ENCODE measurements at places on chromosomes 11 and 22.

DNA sequence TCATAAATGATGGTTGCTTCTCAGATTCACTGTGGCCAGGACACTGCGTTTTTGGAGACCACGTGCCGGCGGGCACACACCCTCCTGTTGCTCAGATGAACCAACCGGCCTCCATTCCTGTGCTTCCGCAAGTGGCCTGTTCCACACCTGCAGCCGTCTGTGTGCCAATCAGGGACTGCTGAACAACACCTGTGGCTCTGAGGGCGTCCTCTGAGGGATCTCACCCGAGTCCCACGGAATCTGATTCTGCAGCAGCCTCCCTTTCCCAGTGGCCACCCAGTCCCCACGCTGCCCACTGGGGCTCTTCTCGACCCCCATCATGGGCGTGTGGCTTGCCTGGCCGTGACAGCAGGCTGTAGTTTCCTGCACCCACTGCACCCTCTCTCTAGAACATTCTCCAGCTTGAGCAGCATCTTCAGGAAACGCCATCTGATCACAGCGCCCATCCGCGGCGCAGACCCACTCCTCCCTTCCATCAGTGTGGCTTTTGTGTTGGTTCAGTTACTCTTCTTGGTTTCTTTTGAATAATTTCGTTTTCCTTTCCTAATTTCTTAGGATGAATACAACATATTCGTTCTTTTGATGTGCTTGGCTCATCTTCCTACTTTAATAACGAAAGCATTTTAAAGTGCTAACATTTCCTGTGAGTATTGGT, 100.3 kb upstream of the SLC22A12 start:
- DNase-seq: no peak
- no peak overlapping the region for H3K27ac ChIP-seq
- no peak overlapping the region for H3K4me3 ChIP-seq
- H3K36me3 ChIP-seq: no peaks in the 10 kb centered on the region

DNA sequence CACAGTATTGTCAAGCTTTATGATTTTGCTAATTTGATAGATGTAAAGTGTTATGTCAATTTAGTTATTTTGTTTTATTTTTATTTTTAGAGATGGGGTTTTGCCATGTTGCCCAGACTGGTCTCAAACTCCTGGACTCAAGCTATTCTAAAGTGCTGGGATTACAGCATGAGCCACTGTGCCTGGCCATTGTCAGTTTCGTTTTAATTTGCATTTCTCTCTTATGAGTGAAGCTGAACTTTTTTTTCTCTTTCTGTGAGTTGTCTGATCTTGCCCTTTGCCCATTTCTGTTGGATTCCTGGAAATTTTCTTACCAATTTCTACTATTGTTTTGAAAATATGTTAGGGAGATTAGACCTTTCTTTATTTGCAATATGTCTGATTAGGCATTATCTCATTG, 15.5 kb downstream of the NEU3 start:
- H3K27ac ChIP-seq: no peak overlapping the region
- no peaks in the 10 kb centered on the region for H3K27me3 ChIP-seq
- DNase-seq: no peak

- no peak overlapping the region for H3K4me3 ChIP-seq
- peaks cover 10% of the 10 kb centered on the region for H3K4me1 ChIP-seq
- H3K36me3 ChIP-seq: no peaks in the 10 kb centered on the region
- H3K27me3 ChIP-seq: no peaks in the 10 kb centered on the region
- no peak for DNase-seq
Measured at GRCh38 chr11:65060913-65061408, 2.6 kb upstream of the NAALADL1 start.

- H3K36me3 ChIP-seq: no peaks in the 10 kb centered on the region
- no peaks in the 10 kb centered on the region for H3K4me1 ChIP-seq
- no peak for DNase-seq
- H3K27ac ChIP-seq: no peak overlapping the region
Measured at GRCh38 chr11:100863080-100863581, 176.0 kb downstream of the ARHGAP42 start.

DNA sequence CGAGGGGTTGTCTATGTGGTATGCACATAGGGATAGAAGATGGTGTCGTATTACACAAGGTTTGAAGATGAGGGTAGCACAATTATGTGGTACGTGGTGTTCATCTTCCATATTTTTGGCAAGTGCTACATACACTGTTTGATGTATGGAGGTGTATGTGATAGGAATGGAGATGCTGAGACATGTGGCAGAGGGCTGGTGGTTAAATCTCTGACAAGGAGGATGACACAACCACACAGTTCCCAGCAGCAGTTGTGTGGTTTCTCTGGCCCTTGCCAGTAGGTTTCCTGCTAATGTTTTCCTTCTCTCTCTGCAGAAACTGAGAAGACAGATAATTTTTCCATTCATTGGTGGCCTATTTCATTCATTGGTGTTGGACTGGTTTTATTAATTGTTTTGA, 17.0 kb downstream of the NCR3LG1 start:
- no peaks in the 10 kb centered on the region for H3K27me3 ChIP-seq
- H3K4me1 ChIP-seq: no peaks in the 10 kb centered on the region
- H3K4me3 ChIP-seq: no peak overlapping the region
- no peak for DNase-seq
- H3K36me3 ChIP-seq: no peaks in the 10 kb centered on the region

DNA sequence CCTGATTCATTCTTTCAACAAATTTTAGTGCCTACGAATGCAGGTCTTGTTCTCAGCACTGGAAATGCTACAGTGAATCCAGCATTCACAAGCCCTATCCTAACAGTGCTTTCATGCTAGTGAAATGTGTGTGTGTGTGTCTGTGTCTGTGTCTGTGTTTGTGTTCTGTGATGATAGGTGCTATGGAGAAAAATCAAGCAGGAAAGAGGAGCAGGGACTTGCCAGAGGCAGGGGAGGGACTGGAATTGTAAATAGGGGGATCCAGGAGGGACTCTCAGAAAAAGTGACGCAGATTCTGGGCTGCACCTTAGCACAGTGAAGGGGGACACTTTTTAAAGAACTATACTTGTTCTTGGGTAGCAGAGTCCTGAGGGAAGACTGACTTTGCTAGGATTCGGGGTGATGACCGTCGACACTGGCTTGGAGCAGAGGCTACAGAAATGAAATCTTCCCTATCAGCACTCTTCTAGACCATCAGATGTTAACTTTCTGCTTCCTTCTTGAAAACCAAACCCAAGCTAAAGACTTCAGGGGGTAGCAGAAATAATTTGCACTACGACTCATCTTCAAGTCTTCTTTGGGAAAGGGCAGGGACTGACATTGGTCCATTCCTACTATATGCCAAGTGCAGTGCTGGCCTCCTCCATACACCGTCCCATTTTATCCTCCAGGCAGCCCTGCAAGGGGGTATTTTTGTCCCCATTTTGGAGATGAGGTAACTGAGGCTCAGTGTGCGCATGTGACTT, 39.3 kb upstream of the PTPRJ start:
- no peak overlapping the region for H3K4me3 ChIP-seq
- peaks cover 6% of the 10 kb centered on the region for H3K4me1 ChIP-seq
- no peaks in the 10 kb centered on the region for H3K36me3 ChIP-seq
- H3K27me3 ChIP-seq: no peaks in the 10 kb centered on the region
- H3K27ac ChIP-seq: no peak overlapping the region

DNA sequence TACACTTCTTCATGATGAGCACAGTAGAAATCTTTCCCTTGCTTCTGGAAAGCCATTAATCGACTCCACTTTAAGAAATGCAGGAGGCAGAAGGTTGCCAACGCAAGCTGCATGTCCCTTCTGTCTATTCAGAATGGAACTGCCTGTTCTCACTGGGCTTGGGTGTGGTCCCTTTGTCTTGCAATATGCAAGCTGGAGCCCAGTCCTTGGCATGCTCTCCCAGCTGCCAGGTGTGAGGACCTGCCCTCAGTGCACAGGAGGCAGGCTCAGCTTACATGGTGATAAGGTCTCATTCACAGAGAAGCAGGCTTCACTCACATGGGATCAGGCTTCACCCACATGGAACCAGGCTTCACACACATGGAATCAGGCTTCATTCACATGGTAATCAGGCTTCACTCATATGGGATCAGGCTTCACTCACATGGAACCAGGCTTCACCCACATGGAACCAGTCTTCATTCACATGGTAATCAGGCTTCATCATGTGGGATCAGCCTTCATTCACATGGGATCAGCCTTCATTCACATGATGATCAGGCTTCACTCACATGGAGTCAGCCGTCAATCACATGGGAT, 59.2 kb upstream of the USP47 start:
- no peak overlapping the region for H3K27ac ChIP-seq
- H3K36me3 ChIP-seq: no peaks in the 10 kb centered on the region
- no peak overlapping the region for H3K4me3 ChIP-seq
- no peaks in the 10 kb centered on the region for H3K27me3 ChIP-seq
- H3K4me1 ChIP-seq: no peaks in the 10 kb centered on the region
- DNase-seq: no peak

- H3K27ac ChIP-seq: no peak overlapping the region
- no peak overlapping the region for H3K4me3 ChIP-seq
- no peak for DNase-seq
- no peaks in the 10 kb centered on the region for H3K4me1 ChIP-seq
- H3K36me3 ChIP-seq: no peaks in the 10 kb centered on the region
Measured at GRCh38 chr22:44603767-44604166, 98.2 kb upstream of the PRR5 start.

DNA sequence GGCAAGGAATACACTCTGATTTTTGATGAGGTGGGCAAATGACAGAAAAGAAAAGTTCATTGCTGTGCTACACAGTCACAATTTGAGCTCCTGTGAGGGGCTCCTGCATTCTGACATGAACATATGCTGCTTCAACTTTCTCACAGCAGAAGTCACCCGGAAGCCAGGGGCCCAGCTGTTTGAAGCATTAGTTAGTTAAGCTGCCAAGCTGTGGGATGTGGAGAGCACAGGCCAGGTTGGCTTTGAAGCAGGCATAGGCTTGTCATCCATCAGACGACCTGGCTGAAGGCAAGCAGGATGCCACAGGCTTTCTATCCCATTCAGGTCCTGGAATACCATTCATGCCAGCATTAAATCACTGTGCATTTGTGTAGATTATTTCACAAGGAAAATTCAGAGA, 63.1 kb downstream of the MTNR1B start:
- H3K27ac ChIP-seq: no peak overlapping the region
- H3K4me1 ChIP-seq: no peaks in the 10 kb centered on the region
- H3K27me3 ChIP-seq: no peaks in the 10 kb centered on the region
- no peak for DNase-seq

DNA sequence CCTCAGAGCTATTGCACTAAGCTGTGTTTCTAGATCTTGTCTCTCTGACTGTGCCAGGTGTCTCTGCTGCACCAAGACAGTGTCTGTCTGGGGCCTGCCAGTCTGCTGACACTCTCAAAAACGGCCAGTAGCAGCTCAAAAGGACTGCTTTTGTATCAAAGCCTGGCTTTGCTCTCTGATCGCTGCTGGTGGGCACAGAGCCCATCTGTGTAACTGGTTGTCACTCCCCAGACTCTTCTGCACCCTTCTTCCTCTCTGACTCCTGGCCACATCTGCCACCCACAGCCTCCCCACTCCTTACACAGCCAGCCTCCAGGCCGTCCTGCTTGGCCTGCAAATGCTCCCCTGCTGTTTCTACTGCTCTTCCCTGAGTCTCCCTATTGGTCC, 26.5 kb downstream of the MED15 start:
- peaks cover 49% of the 10 kb centered on the region for H3K36me3 ChIP-seq
- H3K27ac ChIP-seq: no peak overlapping the region
- no peaks in the 10 kb centered on the region for H3K27me3 ChIP-seq
- no peak overlapping the region for H3K4me3 ChIP-seq
- H3K4me1 ChIP-seq: peaks cover 50% of the 10 kb centered on the region

DNA sequence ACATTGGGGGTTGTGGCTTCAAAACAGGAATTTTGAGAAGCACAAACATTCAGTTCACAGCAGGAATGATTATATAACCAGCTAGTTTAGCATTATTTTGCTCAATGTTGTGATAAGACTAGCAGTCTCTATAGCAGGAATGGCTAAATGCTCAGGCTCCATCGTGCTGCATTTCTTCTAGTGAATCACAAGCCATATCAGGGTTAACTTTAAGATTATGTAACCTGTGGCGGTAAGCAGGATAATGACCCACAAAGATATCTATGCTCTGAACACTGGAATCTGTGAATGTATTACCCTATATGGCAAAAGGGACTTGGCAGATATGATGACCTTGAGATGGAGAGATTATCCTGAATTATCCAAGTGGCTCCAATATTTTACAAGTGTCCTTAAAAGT, 14.8 kb downstream of the FSHB start:
- DNase-seq: no peak
- no peaks in the 10 kb centered on the region for H3K27me3 ChIP-seq
- no peak overlapping the region for H3K4me3 ChIP-seq
- no peaks in the 10 kb centered on the region for H3K4me1 ChIP-seq
- no peaks in the 10 kb centered on the region for H3K36me3 ChIP-seq

- no peaks in the 10 kb centered on the region for H3K4me1 ChIP-seq
- H3K4me3 ChIP-seq: no peak overlapping the region
- H3K27ac ChIP-seq: no peak overlapping the region
- DNase-seq: no peak
Measured at GRCh38 chr11:78982473-78982872, 407.8 kb upstream of the NARS2 start.

- H3K36me3 ChIP-seq: no peaks in the 10 kb centered on the region
- DNase-seq: no peak
- H3K4me3 ChIP-seq: no peak overlapping the region
Measured at GRCh38 chr11:12749442-12749841, 75.2 kb downstream of the TEAD1 start.

DNA sequence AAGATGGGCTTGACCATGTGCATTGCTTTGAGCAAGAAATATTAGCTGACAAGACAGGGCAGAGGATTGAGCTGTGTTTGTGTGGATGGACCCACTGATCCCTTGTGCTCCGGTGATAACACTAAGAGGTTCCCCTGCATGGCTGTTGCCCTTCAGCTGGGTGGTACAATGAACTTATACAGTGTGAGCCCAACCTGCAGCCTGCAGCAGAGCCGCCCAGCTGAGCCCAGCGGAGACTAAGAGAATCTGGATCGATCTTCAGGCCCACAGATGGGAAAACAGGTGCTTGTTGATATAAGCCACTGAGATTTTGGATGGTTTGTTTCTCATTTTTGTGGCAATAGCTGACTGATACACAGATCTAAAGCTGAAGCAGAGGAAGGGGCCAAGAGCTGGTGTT, 177.4 kb upstream of the SYT13 start:
- H3K27me3 ChIP-seq: no peaks in the 10 kb centered on the region
- no peaks in the 10 kb centered on the region for H3K4me1 ChIP-seq
- no peak overlapping the region for H3K27ac ChIP-seq
- H3K36me3 ChIP-seq: no peaks in the 10 kb centered on the region

- DNase-seq: peak; percentile 2
- peaks cover 23% of the 10 kb centered on the region for H3K4me1 ChIP-seq
- H3K27me3 ChIP-seq: no peaks in the 10 kb centered on the region
- peak overlapping the region; percentile 79 for H3K27ac ChIP-seq
- H3K4me3 ChIP-seq: peak overlapping the region; percentile 71
- H3K36me3 ChIP-seq: no peaks in the 10 kb centered on the region
Measured at GRCh38 chr22:31160328-31160978, 471 bp downstream of the RNF185 start.

- H3K27me3 ChIP-seq: peaks cover 21% of the 10 kb centered on the region
- H3K4me1 ChIP-seq: peaks cover 6% of the 10 kb centered on the region
- H3K27ac ChIP-seq: no peak overlapping the region
- H3K4me3 ChIP-seq: no peak overlapping the region
- no peaks in the 10 kb centered on the region for H3K36me3 ChIP-seq
Measured at GRCh38 chr22:39558950-39559349, 11.6 kb upstream of the CACNA1I start.

GRCh38 chr11:38791346-38791961, 2193.4 kb upstream of the RAG2 start:
- H3K36me3 ChIP-seq: no peaks in the 10 kb centered on the region
- no peaks in the 10 kb centered on the region for H3K27me3 ChIP-seq
- DNase-seq: no peak
- H3K4me3 ChIP-seq: no peak overlapping the region
- H3K27ac ChIP-seq: no peak overlapping the region

All from CD4-positive, alpha-beta memory T cell (primary cell).